Neuronal stem cell (in vitro differentiated cells): ENCODE measurements at places on chromosomes 6 and 20.

DNA sequence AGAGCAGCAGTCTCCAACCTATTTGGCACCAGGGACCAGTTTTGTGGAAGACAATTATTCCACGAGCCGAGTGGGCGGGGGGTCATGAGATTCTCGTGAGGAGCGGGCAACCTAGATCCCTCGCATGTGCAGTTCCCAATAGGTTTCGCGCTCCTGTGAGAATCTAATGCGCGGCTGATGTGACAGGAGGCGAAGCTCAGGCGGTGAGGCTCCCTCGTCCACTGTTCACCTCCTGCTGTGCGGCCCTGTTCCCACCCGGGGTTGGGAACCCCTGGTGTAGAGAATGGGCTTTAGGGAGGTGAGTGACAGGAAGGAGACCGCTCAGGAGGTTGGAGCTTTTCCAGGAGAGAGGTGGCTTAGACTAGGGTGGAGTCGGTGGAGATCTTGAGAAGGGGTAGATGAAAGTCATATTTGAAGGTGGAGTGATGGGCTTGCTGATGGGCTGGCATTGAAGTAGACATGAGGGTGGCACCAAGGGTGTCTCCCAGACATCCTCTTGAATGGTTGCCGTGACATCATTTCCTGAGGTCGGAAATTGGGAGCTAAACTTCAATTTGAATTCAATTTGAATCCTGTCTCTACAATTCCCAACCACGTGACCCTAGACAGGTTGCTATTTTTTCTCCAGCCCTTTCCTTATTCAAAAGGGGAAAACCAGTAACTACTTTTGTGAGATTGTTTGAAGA is 1.5 kb upstream of the RAD21L1 start:
- no peak for DNase-seq

DNA sequence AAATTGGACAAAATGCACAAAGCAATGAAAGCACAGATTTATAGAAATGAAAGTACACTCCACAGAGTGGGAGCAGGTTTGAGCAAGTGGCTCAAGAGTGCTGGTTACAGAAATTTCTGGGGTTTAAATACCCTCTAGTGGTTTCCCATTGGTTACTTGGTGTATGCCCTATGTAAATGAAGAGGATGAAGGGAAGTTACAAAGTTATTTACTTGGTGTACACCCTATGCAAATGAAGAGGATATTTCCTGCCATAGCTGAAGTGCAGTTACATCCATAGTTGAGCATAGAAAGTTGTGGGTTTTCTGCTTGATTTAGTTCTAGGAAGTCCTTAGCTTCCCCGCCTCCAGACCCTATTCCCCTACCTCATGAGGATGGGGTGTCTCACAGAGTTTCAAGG is 22.7 kb downstream of the BCAS1 start:
- DNase-seq, result no peak

- no peak for DNase-seq
These were observed 112.8 kb upstream of the BMP2 start for GRCh38 chr20:6654513-6655252.

DNA sequence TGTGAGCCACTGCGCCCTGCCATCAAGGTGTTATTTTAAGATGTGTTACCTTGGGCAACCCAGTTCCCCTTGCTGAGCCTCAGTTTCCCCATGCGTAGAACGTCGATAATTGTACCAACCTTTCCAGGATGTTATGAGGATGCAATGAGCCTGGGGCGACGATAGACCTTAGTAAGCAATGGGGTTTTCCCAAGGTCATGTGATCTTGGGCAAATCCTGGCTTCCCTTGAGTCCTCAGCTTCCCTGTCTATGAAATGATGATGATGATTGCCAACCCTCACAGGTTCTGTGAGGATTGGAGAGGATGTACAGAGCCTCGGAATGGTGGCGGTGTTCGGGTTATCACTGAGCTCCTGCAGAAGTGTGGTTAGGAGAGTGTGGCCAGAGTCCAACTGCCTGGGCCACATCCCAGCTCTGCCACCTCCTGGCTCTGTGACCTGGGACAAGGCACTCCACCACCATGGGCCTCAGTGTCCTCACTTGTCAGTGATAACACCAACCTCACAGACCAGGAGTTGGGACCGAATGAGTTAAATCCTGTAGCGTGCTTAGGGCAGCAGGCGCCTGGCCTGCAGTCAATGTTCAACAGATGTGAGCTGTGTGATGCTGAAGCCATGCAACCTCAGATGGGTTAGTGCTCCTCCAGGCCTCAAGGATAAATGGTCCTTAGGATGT is 23.4 kb downstream of the SIRPA start:
- no peak for DNase-seq

GRCh38 chr6:153117986-153118879 is 12.8 kb downstream of the RGS17 start:
- DNase-seq, result no peak

DNA sequence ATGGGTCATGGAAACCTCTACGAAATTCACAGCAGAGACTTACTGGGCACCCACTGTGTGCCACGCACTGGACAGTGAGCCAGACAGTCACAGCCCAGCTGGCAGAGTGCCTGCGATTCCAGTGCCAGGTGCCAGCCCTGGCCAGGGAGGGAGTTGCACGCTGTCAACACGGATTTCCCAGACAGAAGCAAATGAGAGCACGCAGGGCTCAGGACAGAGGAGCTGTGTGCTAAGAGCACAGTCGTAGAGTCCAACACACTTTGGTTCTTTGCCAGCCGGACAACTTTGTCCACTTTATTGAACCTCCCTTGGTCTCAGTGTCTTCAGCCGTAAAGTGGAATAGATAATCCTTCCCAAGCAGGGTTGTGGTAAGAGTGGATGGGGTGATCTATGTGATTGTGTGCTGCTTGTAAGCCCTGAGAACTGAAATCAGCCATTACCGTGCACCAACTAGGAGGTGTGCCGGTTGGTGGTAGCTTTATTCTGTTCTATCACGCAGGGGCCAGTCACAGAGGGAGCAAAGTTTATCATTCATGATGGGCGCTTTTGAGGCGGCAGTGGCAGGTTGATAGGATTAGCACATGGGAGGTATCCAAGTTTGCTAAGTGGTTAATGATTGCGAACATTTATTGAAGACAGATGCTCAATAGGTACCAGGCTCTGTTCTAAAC is 40.6 kb downstream of the SIRPA start:
- no peak for DNase-seq

GRCh38 chr20:57435498-57436222 is 44.5 kb downstream of the RBM38 start:
- DNase-seq, result no peak

DNA sequence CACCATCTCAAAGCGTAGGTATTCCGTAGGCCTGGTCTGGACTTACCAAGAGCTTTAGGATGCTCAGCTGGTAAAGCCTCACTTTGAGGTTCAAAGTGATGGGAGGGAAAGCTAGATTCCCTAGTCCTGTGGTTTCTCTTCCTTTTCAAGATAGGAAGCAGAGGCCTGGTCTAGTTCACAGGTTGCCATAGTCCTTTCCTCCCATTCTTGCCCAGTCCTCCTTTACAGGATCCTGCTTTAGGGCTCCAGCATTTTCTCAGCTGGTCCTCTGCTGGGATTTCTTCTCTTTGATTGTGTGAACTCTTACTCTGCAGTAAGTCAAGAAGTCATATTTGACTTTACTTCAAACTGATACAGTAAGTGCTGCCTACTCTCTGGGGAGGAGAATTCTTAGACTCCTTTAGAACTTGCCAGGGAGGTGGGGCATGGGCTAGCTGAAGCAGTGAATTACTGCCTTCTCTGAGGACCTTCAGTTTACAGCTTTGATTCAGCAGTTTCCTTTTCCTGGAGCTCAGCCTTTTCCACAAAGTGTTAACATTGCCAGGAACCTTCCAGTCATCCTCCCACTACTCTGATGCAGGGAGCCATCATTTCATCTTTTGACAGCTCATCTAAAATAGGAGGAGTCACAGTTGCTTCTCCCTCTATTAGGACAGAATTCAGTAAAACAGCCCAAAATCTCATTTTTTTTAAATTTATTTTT is 42.8 kb upstream of the PLCG1 start:
- no peak for DNase-seq

DNA sequence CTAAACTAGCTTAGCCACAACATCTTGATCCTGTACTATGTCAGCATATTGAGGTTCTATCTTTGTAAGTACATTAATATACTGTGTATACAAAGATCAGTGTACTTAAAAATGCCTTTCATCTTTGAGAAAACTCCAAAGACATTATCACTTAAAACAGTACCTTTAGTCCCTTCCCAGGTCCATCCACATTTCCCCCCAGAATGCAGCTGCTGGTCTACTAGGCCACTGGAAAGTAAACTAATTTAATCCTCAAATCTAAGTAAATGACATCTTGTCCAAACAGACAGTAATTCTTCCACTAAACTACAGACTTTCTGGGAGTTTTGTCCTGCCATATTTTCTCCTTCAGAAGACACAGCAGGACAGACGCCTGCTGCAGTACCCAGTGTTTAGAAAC is 68.7 kb downstream of the SYCP2 start:
- DNase-seq, result no peak

DNA sequence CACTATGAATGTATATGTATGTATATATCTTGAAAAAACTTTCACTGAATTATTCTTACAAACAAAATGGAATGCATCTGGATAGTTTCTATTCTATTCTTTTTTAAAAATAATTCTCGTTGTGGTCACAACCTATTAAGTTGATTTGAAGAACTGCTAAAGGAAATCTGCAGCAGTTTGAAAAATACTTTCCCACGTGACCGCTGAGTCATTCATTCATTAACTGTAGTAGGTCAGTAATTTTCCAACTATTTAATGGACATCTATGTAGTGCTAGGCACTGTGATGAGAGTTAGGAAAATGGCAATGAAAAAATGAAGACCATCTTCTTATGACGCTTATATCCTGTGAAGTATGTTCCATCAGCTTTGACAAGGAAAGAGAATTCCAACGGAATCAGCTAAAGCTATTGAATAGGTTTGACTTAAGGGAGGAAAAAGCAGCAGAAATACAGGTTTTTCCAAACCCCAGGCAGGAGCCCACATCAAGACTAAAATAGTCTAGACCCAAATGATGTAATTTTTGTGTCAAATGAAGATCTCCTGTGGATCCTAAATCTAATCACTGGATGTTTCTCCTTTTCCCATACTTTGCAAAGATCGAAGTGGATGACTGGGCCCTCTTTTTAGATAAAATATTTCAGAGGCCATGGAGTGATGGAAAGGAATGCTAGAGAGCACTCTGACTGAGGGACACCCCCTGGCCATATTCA is 4.1 kb upstream of the EFHC1 start:
- no peak for DNase-seq
